ENCODE measurements at places on chromosomes 1 and 21.
A peak's percentile ranks its signal among the peaks of the same experiment; 100 is the strongest.

DNA sequence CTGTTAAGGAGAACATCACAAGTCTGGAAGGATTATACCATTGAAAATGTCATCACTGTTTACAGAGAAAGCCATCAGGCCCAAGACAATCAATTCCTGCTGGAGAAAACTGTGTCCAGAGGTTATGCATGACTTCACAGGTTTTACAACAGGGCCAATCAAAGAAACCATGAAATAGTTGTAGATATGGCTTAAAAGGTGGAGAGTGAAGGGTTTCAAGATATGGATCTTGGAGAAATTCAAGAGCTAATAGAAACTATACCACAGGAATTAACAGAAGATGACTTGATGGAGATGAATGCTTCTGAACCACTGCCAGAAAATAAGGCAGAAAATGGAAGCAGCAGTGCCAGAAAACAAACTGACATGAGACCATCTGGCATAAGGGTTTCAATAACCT, 30.2 kb downstream of the USP1 start:
- DNase-seq, result no peak

GRCh38 chr1:8465692-8466091, 147.8 kb downstream of the SLC45A1 start:
- DNase-seq, result no peak

DNA sequence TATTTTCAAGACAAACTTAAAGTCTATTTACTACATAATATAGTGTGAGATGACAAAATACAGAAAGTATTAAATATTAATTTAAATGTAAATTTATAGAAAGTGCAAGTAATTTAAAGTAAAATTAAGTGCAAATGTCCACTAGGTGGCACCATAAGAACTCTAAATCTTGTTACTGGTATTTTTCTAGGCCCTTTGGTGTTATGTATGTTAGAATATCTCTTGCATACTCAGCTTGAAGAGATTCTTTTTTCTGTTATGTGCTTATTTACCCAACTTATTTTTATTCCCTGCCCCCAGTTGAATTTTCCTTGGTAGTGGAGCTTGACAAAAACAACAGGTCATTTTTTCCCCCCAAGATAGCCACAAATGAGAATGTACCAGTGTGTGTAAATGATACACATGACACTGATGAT, 71.5 kb downstream of the RPS6KC1 start:
- DNase-seq, result no peak

DNA sequence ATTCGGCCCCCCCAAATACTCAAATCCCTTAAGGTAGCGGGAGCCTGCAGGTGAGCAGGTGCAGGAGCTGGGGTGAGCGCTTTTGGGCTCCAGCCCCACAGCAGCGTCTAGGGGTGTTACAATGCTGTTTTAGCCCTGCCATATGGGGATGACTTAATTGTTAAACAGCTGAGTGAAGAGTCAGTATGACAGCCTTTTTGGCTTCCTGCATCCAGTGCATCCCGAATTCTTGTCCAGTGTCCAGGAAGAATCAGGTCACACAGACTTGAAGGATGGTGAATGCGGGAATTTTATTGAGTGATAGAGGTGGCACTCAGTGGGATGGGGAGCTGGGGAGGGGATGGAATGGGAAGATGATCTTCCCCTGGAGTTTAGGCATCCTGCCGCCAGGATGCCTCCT, 30.4 kb upstream of the HHAT start:
- no peak for DNase-seq

DNA sequence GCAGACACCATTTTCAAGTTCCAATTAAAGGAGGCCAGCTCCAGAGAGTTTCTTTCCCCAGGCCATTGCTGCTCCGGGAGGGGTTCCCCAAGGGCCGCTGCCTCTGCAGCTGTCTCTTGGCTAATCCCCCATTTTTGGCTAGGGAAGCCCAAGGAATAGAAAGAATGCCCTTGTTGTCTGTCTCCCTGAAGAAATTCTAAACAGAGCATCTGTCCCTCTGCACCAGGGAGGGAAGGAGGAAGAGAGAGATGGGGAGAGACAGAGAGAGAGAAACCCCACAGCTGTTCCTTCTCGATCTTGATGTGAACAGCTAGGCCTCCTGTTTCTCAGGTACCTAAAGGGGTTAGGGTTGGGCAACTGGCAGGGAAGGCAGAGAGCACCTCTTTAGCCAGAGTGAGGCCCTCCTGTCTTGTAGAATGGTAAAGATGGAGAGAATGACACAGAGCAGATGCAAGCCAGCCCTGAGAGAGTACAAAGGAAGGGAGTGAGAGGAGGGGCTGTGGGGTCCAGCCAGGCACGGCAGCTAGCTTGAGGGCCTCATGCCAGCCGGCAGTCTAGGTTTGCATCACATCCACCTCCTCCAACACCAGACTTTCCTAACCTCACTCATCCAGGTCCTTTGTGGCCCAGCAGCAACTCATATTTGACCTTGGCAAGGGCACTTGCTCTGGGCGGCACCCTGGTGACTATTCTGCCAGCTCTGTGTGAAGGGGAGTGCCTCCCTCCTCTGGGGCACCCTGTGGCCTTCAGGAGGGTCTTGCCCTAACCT, 13.1 kb downstream of the OPTC start:
- DNase-seq, result peak; percentile 58

DNA sequence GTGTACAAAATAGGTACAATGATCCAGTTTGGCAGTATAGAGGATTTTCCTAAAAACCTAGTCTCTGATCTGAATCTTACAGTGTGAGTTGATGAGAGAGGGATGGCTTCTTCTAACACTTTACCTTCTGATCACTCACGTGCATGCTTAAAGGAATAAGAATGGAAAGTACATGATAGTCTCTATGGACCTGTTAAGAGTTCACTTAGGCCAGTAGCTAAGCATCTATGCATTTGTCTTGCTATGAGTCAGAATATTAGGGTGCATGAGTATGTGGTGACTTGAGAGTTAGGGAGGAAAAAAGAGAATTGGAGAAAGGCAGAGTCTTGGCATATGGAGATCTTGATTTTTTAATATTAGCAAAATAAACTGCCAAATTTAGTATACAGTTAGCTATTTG, 206.3 kb downstream of the COL11A1 start:
- no peak for DNase-seq

GRCh38 chr1:27166929-27167328, 12.0 kb upstream of the SLC9A1 start:
- DNase-seq, result no peak

- no peak for DNase-seq
Measured at GRCh38 chr1:29531596-29531995, 295.3 kb downstream of the PTPRU start.

DNA sequence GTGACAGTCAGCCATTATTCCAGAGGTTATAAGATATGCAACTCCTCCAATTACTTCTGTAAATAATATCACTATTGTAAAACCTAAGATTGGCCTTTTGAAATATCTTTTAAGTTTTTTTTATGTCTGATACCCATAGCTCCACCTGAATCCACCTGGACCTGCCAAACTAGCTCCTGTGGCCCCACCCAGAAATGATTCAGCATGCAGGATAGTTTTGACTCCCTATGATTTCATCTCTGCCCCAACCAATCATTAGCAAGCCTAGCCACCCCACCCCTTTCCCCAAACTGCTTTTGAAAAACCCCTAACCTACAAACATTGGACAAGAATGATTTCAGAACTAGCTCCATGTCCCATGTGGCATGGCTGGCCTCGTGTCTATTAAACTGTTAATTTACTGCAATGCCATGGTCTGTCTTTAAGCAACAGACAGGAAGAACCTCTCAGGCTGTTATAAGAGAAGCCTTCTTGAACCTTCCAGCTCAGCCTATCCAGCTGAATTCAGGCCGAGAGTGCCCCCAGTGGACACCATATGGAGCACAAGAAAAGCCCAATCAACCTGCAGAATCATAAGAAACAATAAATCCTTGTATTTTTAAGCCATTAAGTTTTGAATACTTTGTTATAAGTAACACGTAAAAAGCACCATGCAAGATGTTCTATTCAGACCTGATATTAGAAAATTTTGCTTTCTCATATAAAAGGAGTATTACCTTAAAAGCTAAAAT, 263.0 kb upstream of the ZRANB2 start:
- DNase-seq, result no peak

DNA sequence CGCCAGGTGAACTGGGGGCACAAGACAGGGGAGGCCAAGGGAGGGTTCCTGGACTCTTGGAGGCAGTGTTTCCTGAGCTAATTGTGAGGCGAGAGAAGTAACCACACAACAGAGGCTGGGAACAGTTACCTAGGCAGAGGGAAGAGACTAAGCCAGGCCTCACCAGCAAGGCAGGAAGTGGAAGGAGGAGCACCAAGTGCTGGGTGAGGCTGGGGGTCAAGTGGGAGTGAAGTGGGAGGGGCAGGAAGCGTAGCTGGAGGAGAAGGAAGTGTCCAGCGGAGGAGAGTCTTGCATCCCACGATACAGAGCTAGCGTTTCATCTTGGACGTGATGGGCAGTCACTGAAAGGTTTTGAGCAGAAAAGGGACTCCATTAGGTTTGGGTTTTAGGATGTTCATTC, 48.3 kb upstream of the CAPZB start:
- DNase-seq, result no peak

- peak; percentile 13 for DNase-seq
Measured at GRCh38 chr1:208559597-208560329, 315.6 kb upstream of the PLXNA2 start.

- no peak for DNase-seq
Measured at GRCh38 chr1:202750761-202751160, 40.5 kb upstream of the SYT2 start.

DNA sequence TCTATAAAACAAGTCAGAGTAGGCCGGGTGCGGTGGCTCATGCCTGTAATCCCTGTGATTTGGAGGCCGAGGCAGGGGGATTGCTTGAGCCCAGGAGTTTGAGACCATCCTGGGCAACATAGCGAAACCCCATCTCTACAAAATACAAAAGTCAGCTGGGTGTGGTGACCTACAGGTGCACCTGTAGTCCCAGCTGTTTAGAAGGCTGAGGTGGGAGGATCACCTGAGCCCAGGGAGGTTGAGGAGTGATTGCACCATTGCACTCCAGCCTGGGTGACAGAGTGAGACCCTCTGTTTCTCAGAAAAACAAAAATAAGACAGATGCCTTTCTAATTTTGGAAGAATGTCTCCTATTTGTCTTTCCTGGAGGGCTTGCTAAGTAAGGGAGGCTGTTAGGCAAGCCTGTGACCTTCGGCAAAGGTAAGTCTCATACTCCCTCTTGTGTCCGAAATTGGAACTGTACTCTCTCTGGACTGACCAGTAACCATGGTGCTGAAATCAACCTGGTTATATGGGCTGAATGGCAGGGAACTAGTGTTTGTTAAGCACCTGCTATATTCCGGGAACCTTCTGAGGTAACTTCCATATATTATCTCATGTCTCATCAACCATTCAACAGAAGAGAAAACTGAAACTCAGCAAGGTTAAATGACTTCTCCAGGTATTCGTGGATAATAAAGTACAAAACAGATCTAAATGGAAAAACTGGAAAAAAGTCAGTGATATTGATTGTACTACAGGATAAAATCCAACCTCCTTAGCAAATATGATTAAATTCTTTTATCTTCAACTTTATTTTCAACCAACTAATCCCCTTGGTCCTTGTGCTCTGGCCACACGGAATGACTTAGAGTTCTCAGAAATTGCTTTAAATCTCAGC, 11.8 kb upstream of the RAB3B start:
- DNase-seq, result peak; percentile 20

DNA sequence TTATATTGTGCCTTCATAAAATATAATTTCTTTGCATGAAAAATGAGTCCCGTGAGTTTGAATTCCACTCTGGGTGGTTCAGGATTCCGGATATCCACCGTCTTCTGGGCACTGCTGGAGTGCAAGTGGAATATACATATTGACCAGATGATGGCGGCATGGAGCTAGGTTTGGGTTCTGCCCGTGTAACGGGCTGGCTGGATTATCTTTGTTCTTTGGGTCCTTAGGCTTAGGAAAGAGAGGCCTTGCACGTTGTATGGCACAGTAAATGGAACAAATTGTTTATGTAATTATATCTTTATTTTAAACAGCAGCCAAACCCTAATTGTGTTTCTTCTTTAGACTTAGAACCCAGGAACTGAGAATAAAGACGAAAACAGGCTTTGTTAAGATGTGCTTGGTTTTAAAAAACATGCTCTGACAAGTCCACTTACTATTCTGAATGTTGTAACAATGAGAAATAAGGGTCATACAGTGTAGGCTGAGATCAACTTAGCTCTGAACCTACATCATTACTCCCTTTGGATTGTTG, 13.5 kb upstream of the ACBD6 start:
- DNase-seq, result peak; percentile 74

DNA sequence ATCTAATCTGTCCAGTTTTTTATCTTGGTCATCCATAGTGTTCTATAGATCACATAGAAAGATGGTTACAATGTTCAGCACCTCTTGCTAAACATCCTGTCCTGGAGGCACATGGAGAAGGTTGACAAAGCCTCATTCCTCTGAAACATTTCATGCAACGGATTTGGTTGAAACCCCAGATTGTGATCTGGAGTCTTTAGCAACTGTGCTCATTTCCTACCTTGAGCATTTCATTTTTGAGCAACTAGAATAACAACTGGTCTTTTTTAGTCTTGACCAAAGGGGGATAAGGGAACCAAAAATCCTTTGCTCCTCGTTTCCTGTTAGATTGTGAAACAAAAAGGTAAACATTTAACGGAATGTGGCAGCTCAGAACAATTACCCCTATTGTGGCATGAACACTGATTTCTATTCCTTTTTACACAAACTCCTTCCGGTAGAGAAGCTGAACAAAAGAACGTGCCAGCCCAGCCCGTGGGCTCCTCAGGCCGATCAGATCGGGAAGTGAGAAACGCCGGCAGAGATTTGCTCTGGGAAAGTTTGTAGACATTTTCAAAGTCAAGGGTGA, 94.7 kb upstream of the ERRFI1 start:
- DNase-seq, result no peak

DNA sequence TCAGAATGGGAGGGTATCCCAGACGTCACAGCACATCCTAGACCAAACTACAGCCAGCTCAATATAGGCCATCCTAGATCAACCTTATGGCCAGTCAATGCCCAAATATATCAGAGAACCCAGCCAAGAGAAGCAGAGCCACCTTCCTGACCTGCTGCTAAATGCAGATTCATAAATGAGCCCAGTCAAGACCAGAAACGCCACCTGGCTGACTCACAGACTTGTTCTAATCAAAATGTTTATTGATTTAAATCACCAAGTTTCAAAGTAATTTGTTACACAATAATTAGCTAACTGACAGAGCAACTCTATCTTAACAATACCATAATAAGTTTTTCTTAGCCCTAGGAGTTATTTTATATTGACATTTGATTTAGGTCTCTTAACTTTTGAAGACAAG, 28.6 kb downstream of the ZNF644 start:
- no peak for DNase-seq

DNA sequence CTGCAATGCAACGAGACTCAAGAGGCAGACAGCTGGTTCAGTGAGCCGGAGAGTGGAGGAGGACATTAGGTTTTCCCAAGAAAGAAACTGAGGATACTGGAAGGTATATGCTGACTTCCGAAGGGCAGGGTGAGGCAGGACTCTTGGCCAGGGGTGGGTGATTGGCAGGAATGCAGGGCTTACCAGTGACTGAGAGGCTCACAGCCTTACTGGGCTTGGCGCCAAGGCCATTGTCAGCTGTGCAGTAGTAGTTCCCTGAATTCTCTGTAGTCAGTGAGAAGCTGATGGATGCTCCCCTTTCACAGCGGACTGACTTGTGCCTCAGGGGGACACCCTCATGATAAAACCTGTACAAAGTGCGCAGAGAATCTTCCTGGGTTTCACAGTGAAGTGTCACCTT, 9.6 kb downstream of the FCRL5 start:
- DNase-seq, result no peak

Data from ovary (tissue), 10 donors.